ENCODE measurements at places on chromosomes 2 and 18.

- no peak for DNase-seq
Observed at GRCh38 chr2:238943338-238944067, 95.6 kb downstream of the TWIST2 start.

DNA sequence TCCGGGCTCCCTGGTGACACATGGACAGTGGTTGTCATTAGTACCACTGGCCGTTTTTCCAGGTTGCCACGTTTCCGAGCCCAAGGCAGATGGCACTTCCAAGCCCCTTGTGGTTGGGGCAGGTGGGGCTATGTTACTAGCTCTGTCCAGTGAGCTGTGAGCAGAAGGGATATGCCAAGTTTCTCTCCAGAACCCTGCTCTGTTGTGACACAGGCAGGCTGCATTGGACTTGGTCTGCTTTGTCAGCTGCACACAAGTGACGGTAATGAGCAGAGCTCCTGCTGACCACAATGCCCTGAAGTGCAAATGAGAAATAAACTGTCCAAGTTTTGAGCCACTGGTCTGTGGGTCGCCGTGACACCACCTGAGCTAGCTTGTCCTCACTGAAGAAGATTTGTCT is 118.8 kb downstream of the GYPC start:
- no peak for DNase-seq

- DNase-seq, result no peak
Observed at GRCh38 chr2:122764014-122764413, 1008.6 kb downstream of the TSN start.

DNA sequence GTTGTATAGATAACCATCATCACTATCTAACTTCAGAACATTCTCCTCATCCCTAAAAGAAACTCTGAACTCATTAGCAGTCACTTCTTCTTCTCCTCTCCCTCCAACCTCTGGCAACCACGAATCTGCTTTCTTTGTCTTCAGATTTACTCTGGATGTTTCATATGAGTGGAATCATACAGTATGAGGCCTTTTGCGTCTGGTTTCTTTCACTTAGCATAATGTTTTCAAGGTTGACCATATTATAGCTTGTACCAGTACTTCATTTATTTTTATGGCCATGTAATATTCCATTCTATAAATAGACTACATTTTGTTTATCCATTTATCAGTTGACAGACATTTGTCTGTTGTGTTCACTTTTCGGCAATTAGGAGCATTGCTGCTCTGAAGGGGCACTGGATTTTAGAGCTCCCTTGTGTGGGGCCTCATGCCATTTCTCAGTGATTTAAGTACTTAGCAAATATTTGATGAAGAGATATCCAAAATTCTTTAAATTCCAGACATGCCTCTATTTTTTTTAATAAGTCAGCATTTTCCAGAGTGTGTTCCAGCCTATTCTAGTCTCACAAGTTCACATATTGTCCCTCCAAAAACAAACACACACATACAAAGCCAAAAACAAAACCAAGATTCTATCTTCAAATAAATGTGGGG is 22.5 kb upstream of the MAP3K20 start:
- no peak for DNase-seq

- DNase-seq, result no peak
Observed at GRCh38 chr2:144088863-144089262, 431.1 kb downstream of the ZEB2 start.

DNA sequence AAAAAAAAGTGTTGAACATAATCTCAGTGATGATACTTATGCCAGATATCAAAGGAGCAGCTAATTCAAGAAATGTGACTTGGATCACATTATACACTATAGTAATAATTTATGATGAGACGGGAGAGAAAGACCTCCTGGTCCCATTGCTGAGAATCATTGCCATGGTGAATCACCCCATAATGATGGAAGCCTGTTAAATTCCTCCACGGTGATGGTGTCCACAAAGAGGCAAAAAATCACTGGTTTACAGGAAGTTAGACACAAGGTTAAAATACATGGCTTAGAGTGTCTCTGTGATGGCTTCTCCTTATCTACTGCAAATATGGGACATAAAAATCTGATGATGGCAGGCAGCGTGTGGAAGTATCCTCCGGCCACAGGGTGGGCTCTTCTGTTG is 210.0 kb downstream of the CDH2 start:
- DNase-seq, result no peak

DNA sequence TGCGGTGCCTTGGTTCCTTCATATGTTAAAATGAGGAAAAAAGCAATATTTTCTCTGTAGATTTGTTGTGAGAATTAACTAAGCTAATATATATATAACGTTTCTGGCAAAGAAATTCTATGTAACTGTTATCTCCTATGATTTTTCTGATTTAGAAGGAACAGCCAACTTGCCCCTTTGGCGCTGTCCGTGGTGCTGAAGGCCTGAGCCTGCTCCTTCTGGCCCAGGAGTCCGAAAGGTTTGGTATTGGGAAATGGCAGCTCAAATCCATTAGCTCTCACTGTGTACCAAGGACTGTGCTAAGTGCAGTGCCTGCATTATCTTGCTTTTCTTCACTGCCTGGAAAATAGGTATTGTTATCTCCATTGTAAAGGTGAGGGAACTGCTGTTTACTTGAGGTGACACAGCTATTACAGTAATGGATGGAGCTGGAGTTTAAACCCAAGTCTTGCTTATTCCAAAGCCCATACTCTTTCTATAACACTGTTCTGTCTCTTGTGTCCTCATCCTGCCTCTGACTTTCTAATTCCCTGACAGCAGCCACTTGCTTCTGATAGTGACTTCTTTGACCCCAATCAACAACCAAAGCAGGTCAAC is 52.2 kb downstream of the C1QL2 start:
- DNase-seq, result no peak

DNA sequence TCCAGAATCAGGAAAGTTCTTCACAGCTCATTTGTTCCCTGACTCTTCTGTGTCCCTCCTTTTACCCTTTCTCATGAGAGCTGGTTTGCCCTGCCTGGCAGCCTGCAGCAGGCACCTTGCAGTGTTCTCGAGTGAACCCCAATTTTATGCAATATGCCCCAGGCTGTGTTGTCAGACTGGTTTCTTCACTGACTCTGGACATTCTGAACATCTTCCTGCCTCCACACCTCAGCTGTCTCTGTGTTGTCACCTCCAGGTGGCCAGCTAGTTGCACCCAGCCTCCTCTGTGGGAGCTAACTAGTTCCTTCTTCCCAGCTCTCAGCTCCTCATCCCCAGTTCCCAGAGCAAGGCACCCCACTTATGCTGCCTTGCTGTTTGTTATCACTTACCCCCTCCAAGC is 5.5 kb downstream of the SETBP1 start:
- no peak for DNase-seq

DNA sequence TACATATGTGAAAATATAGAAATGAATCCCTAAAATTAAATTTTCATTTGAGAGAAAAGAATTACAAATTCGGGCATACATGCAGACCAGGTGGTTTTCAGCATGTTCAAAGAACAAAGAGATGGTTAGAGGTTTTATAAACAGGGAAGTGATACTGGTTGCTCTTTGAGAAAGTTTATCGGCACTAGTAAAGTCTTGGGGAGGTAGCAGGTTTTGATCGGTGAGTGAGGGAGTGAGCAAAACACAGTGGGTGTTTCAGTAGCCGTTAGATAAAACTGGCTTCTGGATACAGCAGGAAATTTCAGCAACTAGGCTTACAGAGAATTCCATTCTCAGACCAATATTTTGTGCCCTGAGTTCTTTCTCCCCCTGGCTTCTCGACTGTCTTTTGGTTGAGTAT is 51.1 kb downstream of the DSC3 start:
- no peak for DNase-seq

- DNase-seq, result no peak
Observed at GRCh38 chr2:9095690-9096089, 92.2 kb upstream of the MBOAT2 start.
